Left cardiac atrium (tissue), 4 donors: ENCODE measurements at places on chromosomes 6 and 20. TPM values are rescaled to one million over a fixed set of nuclear protein-coding genes. Genes with fewer than 3 reads are reported as not detected.

DNA sequence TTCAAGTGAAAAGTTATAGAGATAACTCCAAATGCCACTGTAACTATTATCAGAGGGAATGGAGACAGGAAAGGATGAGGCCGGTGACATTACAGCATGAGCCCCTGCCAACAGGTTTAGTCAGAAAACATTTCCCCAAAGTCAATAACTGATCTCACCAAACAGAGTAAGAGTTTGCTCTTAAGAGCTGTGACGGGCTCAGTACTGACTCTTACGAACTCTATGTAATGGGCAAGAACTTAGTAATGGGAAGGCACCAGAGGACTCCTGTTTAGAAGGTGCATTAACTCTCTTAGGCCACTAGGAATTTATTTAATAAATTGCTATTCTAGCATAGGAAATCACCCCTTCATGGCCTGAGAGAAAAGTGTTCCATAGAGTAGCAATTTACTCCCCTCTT lies 76.8 kb downstream of the SAMD5 start:
- DNase-seq = no peak

DNA sequence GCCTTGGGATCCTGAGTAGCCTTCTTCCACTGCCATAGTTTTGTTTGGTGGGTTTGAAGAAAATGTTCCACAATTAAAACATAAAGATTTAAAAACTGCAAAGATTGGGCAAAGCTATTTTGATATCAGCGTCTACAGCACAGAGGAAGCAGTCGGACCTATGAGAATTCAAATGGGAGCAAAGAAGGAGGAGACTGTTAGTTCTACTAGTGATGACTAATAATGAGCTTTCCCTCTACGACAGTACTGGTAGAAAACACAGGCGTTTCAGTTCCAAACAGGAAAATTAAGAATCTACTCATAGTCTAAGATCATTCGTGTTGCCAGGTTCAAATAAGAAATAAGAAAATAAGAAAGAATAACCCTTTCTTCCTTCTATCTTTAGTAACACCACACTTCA lies 121.2 kb downstream of the INSM1 start:
- no peak for DNase-seq

DNA sequence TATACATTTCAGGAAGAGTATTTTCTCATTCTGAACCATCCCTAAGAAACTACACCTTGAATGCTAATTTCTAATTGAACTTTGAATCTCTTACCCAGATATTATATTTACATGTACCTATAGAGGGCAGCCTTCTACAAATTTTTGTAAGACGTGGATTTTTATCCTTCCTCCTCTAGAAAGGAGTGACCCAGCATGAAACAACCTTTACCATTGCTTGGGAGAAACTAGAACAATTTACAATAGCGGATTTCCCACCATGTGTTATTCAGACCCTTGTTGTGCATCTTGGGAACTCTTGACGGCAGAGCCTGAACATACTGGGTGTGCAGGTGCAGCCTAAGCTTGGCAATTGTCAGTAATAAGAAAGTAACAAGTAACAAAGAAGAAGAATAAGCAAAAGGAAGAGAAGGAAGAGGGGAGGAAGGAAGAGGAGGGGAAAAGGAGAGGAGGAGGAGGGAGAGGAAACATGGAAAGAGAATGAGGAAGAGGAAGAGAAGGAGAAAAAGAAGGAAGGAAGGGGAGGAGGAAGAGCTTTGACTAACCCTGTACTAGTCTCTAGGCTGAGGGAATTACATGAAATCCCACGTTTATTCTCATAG lies 10.8 kb upstream of the TAAR1 start:
- DNase-seq = no peak

- peak; percentile 70 for DNase-seq
Observed at GRCh38 chr20:54573838-54574237, 98.4 kb downstream of the DOK5 start.

DNA sequence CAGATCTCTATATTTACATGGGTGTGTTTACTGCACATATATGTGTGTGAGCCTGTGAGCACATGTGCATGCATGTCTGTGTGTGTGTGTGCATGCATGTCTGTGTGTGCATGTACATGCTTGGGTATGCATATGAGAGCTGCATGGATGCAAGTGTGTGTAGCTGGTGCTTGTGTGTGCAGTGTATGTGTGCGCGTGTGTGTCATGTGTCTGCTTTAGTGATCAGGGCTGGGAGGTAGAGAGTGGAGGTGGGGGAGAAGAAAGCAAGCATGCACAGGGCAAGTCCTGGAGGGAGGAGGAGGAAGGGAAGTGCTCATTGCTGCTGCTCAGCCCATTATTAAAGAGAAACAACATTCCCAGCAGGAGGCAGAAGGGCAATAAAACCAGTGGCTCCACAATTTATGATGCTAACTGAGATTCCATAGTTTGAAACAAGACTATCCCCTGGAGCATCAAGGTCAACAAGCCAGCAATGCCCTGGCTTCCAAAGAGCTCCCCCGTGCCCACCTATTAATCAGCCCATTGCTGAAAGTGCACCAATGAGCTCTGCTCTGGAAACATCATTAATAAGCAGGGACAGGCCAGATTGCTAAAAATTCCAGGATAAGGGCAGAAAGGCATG lies 414.0 kb downstream of the MAFB start:
- no peak for DNase-seq

- no peak for DNase-seq
Observed at GRCh38 chr6:72635636-72636035, 13.8 kb downstream of the KCNQ5 start.

YIPF3 gene
- 73.5 TPM for total RNA-seq
